ENCODE measurements at places on chromosomes 7 and 10.

GRCh38 chr10:33862536-33863105, 528.2 kb upstream of the NRP1 start:
- no peak for DNase-seq

- DNase-seq, result no peak
Observed at GRCh38 chr10:104259999-104260774, 5.5 kb downstream of the GSTO1 start.

DNA sequence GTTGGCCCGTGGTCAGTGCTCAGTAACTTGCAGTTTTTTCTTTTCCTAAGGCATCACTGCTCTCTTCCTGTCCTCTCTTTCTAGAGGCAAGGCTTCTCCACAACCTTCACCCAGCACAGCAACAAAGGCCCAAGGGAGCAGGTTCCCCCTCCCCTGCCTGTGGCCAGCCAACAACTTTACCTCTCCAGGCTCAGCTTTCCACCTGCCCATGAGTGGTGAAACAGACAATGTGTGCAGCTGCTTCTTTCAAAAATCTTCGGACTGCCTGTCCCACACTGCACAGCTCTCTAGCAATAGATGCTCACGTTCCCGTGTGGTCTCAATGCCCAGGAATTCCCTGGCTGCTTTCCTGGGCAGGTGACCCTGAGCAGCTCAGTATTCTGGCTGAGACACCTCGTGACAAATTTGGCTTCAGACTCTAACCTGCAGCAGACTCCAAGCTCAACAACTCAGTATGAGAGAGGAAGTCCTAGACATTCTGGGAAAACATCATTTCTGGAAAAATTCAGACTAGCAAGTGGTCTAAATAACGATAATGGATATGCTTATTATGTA, 28.9 kb upstream of the TMEM72 start:
- no peak for DNase-seq

DNA sequence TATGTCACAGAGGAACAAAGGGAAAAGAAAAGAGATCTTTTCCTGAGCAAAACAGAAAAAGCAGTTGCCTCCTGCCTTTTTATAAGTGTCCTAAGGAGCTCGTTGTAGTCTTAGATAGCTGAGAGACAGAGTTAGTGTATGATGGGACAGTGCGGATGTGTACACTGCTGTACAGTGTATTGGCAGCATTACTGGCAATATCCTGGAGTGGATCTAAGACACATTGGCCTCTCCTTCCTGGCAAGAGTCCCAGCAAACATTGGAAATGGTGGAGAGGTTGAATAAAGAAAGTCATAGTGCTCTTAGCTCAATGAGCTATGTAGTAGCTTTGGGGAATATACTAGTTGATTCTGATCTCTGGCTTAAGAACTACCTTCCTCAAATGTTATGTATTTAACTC, 22.7 kb downstream of the GARS1 start:
- no peak for DNase-seq

DNA sequence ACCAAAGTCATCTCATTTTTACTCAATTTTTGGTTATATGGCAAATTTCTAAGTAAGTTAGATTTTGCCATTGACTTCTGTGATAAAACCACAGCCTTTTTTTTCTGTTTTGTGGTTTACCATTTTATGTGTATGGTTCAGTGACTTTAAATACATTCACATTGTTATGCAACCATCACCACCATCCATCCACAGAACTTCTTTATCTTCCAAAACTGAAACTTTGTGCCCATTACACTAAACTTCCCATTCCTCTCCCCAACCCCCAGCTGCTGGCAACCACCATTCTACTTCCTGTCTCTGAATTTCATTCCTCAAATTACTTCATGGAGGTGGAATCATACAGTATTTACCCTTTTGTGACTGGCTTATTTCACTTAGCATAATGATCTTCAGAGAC, 280.4 kb upstream of the TCERG1L start:
- DNase-seq, result no peak

- DNase-seq, result no peak
Observed at GRCh38 chr10:14476641-14477407, 146.1 kb upstream of the FRMD4A start.

- no peak for DNase-seq
Observed at GRCh38 chr7:153588586-153588985, 463.6 kb upstream of the DPP6 start.

DNA sequence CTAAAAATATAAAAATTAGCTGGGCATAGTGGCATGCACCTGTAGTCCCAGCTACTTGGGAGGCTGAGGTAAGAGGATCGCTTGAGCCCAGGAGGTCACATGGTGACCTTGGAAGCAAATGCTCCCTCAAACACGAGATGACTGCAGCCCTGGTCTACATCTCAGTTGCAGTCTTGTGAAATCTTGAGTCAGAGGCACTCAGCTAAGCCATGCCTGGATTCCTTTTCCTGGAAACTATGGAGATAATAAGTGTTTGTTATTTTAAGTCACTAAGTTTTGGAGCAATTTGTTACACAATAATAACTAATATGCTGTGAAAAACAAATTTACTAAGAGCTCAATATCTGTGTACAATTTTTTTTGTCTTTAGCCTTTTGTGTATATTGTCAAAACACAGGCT, 284.3 kb upstream of the KAT6B start:
- no peak for DNase-seq

DNA sequence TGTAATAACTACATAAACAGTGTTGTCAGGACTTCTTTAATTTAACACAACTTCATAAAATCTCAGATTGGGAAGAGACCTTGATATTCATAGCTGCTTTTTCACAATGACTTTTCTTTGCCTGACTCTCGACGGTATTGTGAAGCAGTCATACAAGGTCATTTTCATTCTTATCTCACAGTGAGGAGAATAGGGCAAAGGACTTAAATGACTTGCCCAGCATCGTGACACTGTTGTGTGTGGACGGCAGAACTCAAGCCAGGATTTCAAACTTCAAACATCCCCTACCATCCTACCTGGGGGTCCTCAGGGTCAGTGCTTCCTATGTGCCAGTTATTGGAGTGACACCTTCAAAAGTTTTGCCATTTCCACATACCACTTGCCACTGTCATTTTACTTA, 138.5 kb upstream of the GDF10 start:
- no peak for DNase-seq

DNA sequence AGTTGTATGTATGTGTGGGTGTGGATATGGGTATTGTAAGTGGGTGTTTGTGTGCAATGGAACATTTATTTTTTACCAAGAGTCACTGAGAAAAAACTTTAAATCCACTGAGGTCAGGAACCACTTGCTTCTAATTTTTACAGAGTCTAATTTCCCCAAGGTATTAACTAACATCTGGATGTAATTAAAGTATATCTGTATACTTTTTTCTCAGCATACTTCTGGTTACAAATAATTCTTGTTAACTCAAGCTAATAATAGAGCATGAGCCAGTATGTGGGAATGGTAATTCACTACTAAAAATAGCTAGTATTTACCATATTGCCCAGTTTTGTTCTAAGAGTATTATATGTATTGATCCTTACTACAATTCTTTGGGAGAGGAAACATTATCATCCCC, 24.6 kb upstream of the STEAP4 start:
- DNase-seq, result no peak

GRCh38 chr7:17408245-17408903, 109.9 kb downstream of the AHR start:
- DNase-seq, result no peak

- no peak for DNase-seq
Observed at GRCh38 chr10:82353381-82353780, 478.4 kb downstream of the NRG3 start.

DNA sequence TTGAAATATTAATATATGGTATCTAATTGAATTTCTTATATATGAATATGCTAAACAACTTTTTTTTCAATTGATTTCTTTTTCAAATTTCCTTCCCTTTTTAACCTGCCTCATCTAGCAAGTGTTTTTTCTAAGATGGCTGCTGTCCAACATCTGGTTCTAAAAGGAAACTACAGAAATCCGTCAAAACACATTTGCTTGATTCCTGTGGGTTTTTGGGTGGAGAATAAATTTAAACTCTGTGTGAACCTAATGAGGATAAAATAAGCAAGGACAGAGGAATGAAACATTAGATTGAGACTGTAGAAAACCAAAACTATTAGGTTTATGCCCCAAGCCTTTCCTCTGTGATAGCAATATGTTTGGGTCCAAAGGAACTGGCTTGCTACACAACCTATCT, 75.5 kb upstream of the STARD3NL start:
- DNase-seq, result no peak

- no peak for DNase-seq
Observed at GRCh38 chr7:127976056-127976737, 55.0 kb downstream of the LRRC4 start.
